A673 (cell line): ENCODE measurements at places on chromosomes 13 and 19.

DNA sequence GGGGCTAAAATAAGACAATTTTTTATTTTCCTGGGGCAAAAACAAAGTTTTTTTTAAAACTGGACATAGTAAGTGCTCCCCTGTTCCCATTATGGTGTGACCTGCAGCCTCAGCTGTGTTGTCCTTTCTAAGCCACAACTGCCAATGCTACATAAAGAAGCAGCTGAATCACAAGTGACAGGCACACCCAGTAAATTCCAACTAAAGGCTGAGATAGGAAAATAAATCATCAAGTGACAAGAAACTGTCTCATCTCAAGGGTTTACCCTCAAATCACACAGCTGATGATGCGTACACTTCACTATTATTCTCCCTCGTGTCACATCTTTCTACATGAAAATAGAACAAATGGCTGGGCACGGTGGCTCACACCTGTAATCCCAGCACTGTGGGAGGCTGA is 28.7 kb downstream of the STK24 start:
- DNase-seq, result no peak

DNA sequence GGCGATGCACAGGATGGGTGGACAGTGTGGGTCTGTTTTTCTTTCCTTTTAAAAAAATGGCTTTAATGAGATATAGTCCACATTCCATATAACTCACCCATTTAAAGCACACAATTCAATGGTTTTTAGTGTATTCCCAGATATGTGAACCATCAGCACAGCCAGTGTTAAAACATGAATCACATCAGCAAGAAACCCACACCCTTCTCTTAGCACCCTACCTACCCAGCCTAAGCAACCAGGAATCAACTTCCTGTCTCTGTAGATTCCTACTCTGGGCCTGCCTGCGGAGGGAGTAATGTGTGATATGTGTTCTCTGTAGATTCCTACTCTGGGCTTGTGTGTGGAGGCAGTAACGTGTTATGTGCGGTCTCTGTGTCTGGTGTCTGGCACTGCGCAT is 11.9 kb downstream of the TMEM255B start:
- no peak for DNase-seq

DNA sequence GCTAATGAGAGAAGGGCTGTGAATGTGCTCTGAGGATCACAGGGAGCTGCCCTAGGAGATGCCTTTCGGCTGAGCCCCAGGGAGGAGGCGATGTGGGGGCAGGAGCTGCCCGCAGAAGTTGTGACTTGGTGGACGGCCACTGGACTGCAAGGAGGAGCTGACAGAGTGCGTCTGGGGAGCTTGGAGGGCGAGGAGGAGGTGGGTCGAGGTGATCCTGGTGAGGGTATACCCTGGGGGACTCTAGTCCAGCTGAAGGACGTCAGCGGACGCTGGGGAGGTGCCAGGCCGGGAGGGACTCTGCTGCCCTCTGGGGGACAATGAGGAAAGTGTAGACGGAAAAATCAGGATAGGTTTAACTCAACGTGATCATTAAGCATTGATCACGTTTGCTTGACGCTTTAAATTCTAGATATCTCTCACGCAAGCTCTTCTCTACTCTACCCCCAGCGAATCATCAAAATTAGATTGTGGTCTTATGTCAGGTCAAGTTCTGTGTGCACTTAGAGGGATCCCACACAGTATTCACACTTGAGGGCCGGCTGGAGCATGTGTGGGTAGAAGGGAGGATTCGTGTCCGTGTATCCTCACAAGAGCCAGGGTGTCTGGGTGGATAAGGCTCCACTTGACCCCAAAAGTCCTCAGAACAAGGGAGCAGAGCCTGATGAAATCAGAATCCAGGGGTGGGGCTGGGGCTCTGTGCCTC is 3.3 kb upstream of the CEACAM7 start:
- DNase-seq, result peak; percentile 53

GRCh38 chr19:18009412-18010066 is 1.6 kb downstream of the ARRDC2 start:
- no peak for DNase-seq

- DNase-seq, result no peak
Observed at GRCh38 chr19:19240476-19240875, 28.7 kb downstream of the NCAN start.

DNA sequence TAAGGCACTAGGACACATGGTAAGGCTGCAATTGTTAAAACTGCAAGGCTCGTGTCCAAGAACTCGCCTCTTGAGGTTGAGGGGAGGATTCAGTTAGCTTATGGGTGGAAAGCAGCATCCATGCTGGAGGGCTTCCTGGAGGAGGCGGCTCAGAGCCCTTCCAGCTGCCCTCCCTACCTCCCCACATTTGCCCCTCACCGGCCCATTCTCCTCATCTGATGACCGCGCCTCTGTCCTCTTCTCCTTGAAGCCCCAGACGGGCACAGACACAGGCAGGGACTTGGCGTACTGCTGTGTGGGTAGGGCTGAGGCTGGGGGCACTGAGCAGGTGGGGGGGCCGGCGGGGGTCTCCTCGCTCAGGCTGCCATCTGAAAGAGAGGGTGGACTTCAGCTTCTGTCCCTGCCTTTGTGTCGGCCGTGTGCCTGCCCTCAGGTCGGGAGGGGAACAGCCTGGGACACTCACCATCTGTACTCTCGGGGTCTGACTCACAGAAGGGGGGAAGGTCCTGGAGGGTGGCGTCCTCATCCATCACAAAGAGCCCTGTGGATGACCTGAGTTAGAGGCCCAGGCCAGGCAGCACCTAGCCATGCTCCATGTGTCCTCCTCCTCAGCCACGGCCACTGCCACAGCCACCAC is 4.1 kb upstream of the PNKP start:
- no peak for DNase-seq

DNA sequence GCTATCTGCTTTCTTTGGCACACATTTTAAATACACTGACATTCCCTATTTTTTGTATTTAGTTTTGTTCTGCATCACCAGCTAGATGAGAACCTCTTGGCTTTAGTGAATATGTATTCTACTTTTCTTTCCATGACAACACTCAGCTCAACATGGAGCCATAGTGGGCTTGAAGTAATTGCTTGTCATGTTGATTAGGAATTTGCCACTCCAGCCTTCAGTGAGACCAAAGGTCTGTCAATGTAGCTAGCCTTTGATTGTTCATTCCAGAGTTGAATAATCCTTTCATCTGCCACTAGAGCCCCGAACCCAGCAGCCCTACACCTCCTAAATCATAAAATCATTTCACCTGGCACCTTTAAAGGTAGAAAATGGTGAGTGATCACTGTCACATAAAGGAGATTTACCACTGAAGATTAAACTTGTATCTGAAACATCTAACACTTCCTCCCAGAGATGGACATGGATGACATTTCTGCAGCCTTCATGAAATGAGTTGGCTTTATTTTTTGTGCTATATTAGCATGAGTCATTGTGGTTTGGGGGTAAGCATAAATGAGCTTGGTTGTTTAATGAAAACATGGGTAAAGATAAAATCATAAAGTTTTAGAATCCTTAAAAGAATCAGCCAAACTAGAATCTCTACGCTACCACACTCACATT is 29.2 kb upstream of the GARRE1 start:
- DNase-seq, result no peak

- no peak for DNase-seq
Observed at GRCh38 chr13:51959773-51960172, 51.5 kb downstream of the ATP7B start.

DNA sequence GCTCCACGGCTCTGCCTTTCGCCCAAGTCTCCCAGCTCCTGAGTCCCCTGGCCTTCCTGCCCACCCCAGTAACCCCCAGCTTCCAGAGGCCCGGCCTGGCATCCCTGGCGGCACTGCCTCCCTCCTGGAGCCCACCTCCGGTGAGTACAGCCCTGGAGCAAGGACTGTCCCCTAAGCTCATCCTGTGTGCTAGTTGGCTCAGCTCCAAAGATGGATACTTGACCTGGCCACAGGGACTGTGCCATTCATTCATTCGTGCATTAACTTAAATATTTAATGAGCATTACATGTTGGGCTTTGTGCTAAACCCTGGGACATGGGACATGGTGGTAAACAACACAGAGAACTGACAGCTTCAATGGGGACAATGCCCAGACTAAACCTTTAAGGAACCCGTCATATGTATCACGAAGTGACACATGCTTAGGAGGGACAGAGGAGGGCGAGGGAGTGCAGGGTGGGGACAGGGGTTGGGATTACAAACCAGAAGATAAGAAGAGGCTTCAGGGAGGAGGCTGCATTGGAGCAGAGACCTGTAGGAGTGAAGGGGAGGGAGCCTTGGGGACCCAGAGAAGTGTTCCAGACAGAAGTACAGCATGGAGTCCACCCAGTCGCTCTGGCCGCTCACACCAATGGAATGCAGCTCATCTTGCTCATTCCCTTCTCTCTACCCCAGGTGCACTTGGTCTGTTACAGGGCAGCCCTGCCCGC is 6.9 kb upstream of the OVOL3 start:
- DNase-seq, result no peak

DNA sequence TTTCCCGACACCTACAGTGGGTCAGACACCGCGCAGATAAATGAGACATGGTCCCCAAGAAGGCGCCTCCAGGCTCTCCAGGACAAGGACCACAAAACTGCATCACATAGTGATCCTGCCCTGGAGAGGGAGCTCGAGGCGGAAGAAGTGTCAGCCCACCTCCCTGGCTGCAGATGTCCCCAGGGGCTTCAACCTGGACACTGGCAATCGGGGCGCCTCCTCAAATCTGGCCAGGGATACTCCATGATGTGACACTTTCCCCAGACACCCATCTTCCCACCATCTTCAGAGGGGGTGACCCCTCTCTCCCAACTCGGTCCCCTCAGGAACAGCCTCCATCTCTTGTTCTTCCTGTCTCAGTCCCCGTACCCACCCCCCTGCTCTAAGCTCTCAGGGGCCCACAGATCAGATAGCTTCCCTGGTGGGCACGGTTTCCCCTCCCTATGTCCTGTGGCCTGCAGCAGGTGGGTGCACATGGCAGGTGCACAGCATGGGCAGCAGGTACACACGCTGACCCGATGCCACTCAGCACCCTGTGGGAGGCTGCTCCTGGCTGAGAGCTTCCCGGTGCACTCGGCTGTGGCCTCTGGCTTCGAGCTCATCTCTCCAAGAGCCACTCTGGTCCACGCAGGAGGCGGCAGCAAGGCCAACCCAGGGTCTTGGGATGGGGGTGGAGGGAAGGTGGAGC is 61.2 kb downstream of the PEPD start:
- no peak for DNase-seq

GRCh38 chr19:13212759-13213330 is 62.6 kb downstream of the IER2 start:
- peak; percentile 72 for DNase-seq

DNA sequence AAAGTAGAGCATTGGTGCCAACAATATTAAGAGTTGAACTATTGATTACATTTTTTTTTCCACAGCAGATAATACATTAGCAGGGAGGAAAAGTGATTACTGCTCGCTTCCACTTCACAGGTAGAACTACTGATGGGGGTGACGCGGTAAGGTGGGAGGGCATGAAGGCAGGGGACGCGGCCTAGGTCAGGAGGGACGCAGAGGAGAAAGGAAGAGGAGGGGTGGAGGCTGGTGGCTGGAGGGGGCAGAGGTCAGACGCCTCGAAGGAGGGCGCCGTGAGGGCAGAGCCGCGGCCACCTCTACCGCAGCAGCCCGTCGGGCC is 287 bp upstream of the B3GLCT start:
- DNase-seq, result no peak

DNA sequence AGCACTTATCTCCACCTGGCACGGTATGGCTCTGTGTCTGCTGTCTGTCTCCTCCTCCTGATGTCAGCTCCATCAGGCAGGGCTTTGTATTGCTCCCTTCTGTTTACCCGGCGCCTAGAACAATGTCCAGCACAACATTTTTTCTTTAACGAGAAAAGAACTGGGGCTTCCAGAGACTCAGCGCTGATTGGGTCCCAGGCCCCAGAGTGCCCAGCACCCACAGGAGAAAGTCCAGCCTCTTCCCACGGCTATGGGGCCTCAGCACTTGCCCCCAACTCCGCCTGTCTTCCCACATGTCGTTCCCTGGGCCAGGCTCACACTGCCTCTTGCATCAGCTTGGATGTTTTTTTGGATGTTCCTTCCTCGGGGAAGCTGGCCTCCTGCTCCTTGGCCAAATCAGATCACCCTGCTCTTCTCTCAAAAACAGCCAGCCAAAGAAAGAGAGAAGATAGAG is 6.9 kb downstream of the MYPOP start:
- no peak for DNase-seq

DNA sequence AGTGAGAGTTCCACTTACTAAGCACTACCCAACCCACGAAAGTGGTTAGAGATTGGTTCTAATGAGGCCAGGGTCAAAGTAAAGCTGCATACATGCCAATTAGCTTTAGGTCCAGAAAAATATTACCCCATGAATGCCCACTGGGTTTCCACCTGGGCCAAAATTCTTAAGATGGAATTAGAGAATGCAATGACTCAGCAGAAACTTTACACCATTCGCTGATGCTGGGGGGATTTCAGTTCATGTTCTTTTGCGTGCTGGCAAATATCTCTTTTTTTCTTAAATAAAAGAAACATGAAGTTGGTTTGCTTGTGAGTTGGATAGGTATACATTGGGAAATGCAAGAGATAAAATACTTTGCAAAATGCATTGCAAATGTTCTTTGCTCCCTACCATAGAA is 715.3 kb upstream of the MIR17HG start:
- DNase-seq, result no peak

DNA sequence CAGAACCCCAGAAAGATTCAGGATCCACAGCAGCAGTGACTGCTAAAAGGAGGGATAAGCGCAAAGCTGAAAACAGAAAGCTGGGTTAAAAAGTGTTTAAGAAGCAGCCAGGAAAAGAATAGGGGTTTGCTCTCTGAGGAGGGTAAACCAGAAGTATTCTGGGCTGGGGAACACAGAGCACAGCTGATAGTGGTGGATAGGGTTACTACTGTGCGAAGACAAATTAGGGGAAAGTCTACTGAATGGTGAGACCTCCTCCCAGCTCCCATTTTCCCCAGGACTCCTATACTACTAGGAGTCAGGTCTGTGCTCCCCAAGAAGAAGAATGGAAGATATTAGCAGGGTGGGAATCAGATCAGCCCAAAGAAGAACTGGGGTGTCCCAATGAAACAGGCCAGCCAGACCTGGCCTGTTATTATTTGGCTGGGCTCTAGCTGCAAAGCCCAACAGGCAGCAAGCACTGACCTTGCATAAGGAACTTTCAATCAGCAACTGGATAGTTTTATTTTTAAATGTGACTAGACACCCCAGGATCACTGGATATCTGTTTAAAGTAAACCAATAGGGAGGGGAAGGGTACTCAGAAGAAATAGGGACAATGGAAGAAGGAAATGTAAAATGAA is 43.5 kb upstream of the SERTM1 start:
- no peak for DNase-seq

- no peak for DNase-seq
Observed at GRCh38 chr13:35723821-35724220, 247.3 kb upstream of the MAB21L1 start.

DNA sequence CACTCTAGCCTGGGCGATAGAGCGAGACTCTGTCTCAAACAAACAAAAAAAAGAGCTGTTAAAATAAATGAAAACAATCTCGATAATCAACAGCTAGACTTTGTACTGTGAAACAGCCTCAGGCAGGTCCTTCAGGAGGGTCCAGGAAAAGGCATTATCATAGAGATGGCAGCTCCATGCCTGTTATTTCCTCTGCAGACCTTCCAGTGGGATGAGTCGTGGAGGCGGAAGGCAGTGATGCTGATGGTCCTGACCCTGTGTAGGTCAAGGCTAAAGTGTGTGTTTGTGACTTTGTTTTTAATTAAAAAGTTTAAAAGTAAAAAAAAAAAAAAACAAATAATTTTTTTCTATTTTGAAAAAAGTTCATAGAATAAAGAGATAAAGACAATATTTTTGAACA is 117.4 kb downstream of the TNFRSF19 start:
- DNase-seq, result no peak
